ENCODE measurements at places on chromosomes 12 and 14.

DNA sequence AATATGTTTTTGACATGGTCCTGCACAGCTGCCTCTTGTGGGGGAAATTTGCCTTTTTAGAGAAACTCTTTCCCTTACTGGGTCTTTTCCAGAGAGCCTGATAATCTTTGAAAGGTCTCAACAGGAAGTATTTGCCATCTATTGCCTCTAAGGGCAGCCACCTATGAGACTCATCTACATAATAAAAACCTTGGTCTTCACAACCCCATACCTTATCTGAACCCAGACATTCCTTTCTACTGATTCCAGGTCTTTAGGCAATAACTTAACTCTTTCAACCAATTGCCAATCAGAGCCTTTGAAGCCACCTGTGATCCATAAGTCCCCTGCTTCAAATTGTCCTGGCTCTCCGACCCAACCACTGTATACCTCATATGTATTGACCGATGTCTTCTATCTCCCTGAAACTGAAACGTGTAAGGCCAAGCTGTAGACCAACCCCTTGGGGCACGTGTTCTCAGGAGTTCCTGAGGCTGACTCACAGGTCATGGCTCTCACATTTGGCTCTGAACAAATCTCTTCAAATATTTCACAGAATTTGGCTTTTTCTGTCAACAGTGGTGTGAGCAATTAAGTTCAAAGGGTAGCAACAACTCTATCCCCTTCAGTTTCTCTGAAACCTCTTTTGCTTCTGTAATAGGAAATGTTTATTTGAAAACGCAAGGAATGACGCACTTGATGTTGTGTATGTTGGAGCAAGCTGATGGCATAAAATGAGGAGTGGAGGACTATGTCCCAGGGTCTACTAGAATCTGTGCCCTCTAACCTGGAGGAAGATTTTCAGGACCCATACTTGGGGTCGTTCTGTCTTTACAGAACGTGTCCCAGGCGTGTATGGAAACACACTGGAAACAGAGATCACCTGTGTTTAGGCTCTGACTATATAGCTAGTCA, 49.2 kb upstream of the EIF5 start:
- no peak for DNase-seq

- no peak for DNase-seq
These were observed 117.3 kb downstream of the ERC1 start for GRCh38 chr12:1108276-1108675.

GRCh38 chr12:5022465-5023061, 21.1 kb upstream of the KCNA5 start:
- DNase-seq: peak; percentile 79

GRCh38 chr12:54704202-54704601, 56.0 kb upstream of the DCD start:
- no peak for DNase-seq

GRCh38 chr14:22438742-22439141, 150.3 kb downstream of the DAD1 start:
- no peak for DNase-seq

GRCh38 chr14:76793324-76793723, 19.4 kb downstream of the ANGEL1 start:
- DNase-seq: no peak

- DNase-seq: no peak
These were observed 7.3 kb downstream of the ANKLE2 start for GRCh38 chr12:132754160-132754932.

GRCh38 chr14:98963610-98964009, 308.4 kb downstream of the BCL11B start:
- DNase-seq: peak; percentile 30

DNA sequence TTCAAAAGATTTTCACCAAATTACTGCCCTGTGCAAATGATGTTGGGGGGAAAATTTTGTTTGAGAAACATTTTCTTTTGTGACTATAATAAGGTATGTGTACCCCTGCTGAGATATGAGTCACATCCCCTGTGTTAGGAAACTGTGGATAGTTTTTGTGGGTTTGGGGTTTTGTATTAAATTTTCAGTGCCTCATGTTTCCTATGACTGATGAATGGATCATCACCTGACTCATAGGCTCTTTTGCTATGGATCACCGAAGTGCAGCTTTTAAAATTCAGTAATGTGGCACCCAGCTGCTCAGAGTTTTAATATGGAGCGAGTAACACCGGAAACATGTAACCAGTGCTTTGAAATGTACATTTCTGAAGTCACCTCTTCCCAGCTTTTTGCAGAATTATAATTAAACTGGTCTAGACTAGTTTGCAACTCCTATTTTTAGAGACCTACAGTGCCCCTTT, 167.4 kb upstream of the HMGA2 start:
- DNase-seq: peak; percentile 16

- DNase-seq: no peak
These were observed 20.9 kb downstream of the FBXW8 start for GRCh38 chr12:116931665-116932064.

DNA sequence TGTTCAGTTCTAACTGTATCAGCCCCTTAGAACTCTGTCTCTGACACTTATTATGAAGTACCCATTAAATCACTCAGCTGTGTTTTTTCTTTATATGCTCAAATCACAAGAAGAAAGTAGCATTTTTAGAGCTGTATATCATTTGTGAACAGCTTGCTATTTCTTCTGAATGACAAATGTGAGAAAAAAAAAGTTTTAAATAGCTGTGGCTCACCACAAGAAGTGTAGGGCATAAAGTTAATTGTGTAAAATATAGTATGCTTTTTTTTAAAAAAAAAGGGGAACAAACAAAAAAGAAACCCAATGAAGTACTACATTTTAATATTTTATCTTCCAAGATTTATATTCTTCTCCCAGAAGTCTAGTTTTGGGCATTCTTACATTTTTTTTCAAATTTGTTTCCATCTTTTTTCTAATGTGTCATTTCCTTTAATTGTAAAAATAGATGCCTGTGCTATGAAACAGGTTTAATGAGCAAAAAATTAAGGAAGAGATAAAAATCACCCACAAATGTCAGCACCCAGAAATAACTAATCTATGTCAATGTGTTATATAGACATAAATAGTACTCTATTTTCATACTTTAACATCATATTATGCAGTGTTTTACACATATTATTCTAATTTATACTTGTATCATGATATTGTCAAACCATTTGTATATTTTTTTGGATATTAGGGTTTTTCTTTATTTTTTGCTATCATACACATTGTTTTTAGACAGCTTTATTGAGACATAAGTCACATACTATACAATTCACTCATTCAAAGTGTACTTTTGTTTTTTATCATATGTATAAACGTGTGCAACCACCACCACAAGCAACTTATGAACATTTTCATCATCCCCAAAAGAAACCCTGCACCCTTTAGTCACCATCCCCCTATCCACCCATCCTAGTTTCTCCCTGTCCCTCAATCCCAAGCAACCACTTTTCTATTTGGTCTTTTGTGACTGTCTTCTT, 22.4 kb upstream of the LRRK2 start:
- DNase-seq: no peak

- peak; percentile 86 for DNase-seq
These were observed 21.4 kb upstream of the TMEM106C start for GRCh38 chr12:47941871-47942613.

DNA sequence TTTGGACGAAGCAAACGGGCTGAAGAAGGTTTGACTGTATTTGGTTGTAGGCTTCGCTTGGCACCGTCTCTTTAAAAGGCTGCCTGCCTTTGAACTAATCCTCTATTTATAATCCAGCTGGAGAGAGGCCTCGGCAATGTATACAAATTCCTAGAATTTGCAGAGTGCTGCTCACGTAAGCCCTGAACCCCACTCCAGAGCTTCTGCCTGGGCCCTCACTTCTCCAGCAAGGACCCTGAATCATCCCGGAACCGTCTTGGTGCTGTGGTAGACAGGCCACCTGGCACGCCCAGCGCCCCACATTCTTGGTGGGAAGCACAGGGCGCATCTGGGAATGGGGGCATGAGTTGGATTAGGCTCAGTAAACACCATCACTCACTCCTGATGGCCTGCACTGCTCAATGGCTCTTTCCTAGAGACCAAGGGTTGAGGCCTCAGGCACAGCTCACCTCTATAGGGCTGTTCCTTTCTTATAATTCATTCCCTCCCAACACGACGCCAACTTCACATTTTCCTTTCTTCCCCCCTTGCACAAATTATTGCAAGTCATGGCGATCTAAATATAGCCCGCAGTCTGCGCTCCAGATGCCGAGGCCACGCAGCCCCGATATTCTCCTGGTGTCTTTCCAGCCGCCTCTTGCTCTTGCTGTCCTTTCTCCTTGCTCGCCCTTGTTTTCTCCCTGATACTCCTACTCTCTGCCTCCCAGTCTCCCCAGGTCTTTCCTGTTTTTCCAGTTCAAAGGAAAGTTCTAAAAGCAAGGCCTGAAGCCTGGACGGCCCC, 141.0 kb downstream of the ZFP36L1 start:
- DNase-seq: peak; percentile 43

GRCh38 chr14:102829016-102829548, 51.8 kb downstream of the TRAF3 start:
- DNase-seq: peak; percentile 47

- DNase-seq: peak; percentile 71
These were observed 21.8 kb upstream of the KRT78 start for GRCh38 chr12:52870361-52871290.

DNA sequence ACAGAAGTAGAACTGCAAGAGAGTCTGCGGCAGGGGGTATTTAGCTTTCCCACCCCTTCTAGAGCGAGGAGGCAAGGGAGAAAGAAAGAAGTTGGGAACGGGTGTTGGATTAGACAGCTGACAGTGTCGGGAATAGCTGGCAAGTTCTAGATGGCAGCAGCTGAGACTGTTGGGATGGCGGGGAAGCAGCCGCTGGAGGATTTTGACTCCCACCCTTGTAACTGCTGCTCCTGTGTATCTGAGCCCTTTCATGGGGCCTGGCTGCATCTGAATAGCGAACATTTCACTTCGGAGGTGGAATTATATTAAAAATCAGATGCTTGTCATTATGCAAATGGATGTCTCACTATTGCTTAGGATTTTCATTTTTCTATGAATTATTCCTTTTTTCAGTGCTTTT, 104.6 kb downstream of the AACS start:
- DNase-seq: no peak

GRCh38 chr12:109115758-109116610, at the start of gene ACACB:
ACACB (plus strand) TSS chr12:109116587; CDS start chr12:109139406, 22,819 bp downstream.
- peak; percentile 56 for DNase-seq

- no peak for DNase-seq
These were observed 287.5 kb downstream of the FOXG1 start for GRCh38 chr14:29054119-29054518.

GRCh38 chr12:130925666-130926015, 28.1 kb upstream of the ADGRD1 start:
- no peak for DNase-seq

DNA sequence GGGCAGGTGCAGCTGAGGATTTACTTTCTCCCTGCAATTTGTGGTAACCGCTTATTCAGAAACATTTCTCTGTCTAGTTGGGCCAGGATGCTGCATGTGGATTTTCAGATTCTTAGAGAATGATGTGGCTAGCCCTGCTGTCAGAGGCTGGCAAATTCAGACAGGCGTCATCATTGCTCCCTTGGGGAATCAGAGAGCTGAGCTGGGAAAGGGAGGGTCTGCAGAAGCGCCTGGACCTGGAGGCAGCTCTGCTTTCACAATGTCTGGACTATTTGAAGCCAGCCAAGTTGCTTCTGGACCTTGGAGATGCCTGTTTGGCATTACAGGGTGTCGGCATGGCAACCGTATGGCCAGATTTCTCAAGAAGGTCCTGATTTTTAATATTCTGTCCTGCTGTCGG, 3.4 kb downstream of the GALNT16 start:
- DNase-seq: peak; percentile 68

- DNase-seq: no peak
These were observed 14.8 kb upstream of the SLC4A8 start for GRCh38 chr12:51409846-51410245.

DNA sequence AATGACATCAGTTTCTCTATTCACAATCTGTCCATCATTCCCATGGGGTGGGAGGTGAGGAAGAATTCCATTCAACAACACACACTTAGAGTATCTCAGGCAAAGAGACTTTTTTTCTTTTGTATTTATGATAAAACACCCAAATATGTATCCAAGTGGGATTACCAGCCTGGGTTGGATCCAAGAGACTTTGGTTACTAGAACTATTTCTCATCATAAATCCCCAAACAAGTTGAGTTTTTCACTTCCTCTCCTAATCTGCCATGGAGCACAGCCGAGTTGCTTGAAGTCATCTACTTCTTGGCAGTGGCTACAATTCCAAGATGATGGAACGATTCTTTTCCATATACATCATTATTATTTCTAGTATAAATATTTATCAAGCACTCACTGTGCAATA, 209.2 kb upstream of the HMGA2 start:
- peak; percentile 71 for DNase-seq

DNA sequence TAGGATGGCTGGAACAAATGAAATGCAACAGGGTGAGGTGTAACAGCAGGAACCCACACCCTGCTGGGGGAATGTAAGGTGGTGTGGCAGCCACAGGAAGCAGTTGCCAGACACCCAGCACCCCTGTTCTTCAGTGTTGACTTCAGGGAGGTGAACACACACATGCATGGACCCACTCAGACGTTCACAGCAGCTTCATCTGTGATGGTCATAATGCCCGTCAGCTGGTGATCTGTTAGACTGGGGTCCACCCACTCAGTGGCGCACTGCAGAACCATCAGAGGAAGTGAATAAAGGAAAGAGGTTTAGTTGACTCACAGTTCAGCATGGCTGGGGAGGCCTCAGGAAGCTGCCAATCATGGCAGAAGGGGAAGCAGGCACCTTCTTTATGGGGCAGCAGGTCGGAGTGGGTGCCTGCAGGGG, 22.7 kb upstream of the TEX22 start:
- DNase-seq: no peak

GRCh38 chr14:74488786-74489397, 4.2 kb downstream of the NPC2 start:
- no peak for DNase-seq

DNA sequence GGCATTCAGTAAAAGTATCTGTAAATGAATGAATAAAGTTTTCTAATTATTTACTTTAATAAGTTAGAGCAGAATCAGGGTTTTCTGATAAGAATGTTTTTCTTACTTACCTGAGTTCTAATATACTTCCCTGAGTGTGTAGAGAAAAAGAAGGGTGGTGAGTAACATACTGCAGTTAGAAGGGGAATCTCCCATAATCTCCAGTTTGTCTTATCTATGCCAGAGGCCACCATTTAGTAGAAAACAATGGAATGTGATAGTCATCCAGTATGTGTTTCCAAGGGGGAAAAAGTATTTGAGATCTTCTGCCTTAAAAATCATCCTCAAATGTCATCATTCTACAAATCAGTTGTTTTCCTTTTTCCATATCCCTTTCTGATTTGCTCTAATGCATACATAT, 56.5 kb upstream of the PAWR start:
- no peak for DNase-seq

DNA sequence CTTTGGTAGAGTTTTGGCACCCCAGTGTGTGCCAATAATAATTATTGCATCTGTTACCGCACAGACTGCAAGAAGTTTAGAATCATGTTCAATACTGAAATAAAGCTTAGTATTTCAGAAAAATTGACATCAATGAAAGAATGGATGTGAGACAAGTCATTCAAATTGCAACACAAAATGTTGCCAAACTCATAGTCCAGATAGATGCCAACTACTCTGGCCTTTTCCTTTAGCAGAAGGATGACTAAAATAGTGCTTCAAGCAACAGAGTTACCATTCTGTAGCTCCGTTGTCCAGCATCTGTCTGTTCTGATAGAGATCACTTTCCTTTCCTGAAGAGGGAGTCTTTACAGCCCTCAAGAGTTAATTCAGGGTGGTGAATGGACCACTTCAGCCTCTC, 77.5 kb downstream of the LIN7A start:
- DNase-seq: no peak

- DNase-seq: no peak
These were observed 65.8 kb downstream of the CCDC92 start for GRCh38 chr12:123906711-123907420.

GRCh38 chr14:22024137-22024536, 350.5 kb upstream of the OR4E1 start:
- peak; percentile 24 for DNase-seq

Measured in eye (tissue), 1 donor.